ENCODE measurements at places on chromosomes 5 and 9.

- no peak for DNase-seq
Observed at GRCh38 chr9:125446561-125447094, 185.0 kb downstream of the GAPVD1 start.

- no peak for DNase-seq
Observed at GRCh38 chr5:63025679-63026078, 447.1 kb downstream of the LRRC70 start.

DNA sequence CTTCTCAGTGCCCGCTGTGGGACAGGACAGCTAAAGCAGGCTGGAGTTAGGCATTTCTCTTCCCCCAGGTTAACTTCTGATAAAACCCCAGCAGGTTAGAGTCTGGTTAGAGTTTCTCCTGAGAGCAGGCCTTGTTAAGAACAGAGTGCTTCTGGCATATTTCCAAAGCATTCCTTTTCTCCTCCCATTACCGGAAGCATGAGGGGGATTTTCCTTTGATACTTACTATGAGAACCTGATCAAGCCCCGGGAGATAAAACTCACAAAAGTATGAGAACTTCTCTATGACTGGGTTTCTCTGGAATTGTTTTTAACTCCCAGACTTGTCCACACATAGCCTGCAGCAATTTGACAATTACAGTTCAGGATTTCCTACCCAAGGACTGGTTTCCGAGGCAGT, 77.4 kb upstream of the MAST4 start:
- DNase-seq = no peak

DNA sequence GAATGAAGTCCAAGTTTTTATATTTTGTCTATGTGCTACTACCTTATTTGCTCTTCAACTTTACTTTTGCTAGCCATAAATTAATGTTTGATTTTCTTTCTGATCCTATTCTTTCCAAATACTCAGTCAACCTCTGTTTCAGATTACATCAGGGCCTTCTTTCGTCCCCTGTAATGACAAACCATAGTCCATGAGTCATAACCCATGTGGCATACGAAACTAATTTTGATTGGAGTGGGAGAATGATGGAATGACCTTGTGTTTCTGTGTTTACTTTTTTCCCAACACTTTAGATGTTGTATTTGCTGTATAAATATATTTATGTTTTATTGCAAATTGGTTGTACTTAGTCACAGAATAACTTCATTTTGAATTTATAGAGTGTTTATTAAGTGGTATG, 1043.1 kb downstream of the DTWD2 start:
- no peak for DNase-seq
